A549 (cell line): ENCODE measurements at places on chromosomes 5 and 9.
A peak's percentile ranks its signal among the peaks of the same experiment; 100 is the strongest.

GRCh38 chr9:12875191-12875590 lies 100.4 kb downstream of the LURAP1L start:
- DNase-seq, result no peak

DNA sequence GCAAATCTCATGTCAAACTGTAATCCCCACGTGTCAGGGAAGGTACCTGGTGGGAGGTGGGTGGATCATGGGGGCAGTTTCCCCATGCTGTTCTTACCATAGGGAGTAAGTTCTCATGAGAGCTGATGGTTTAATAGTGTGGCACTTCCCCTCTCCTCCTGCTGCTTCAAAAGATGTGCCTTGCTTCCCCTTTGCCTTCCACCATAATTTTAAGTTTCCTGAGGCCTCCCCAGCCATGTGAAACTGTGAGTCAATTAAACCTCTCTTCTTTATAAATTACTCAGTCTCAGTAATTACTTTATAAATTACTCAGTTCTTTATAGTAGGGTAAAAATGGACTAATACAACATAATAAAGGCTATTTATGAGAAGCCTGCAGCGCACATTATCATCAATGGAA lies 7.1 kb upstream of the CNTRL start:
- no peak for DNase-seq

DNA sequence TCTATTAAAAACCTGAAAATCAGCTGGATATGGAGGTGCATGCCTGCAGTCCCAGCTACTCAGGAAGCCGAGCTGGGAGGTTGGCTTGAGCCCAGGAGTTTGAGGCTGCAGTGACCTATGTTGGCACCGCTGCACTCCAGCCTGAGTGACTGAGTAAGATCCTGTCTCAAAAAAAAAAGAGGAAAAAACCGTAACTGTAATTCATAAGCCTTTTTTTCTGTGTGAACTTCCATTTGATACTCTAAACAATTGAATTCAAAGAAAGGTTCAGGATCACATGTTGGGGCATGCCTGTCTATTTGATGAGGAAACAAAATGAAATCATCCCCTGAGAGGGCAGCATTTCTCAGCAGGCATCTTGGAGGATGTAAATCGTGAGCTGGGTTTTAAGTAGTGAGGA lies 38.8 kb downstream of the ITGA2 start:
- DNase-seq, result peak; percentile 39

DNA sequence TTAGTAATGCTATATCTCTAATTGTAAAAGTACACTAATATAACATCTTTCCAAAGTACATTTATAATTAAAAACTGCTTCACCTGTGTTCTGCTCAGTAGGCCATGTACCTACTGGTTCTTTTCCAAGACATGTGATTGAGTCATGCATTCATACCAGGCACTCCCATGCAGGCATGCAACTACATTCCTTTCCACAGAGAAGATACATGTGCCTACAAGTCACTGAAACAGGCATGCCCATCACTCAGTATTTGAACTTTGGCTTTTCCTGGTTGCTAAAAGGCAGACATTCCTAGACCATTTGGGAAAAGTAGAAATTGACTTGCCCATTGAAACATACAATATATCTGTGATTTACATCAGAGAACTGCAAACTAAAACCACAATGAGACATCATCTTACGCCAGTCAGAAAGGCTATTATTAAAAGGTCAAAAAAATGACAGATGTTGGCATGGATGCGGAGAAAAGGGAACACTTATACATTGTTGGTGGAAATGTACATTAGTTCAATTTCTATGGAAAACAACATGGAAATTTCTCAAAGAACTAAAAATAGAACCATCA lies 148.3 kb upstream of the MOCS2 start:
- no peak for DNase-seq

GRCh38 chr5:71922584-71923106 lies 184.6 kb upstream of the MAP1B start:
- peak; percentile 49 for DNase-seq

DNA sequence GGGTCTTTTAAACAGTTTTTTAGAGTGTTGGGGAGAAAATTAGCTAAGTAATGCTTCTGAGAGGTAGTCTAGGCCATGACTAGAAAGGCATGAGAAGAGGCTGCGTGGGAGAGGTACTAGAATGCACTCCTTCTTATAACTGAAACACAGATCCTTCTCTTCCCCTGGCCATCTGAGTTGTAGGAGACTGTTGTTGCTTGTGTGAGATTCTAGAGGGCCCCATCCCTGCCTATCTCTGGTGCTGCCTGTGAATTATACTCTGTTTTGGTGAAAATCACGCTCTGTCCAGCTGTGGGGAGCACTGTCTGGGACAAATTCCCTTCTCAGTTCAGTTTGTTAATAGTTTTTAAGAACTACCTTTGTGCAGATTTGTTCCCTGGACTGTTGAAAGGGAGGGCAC lies 37.5 kb downstream of the MAP1B start:
- no peak for DNase-seq

GRCh38 chr5:5979761-5980537 lies 398.4 kb downstream of the MED10 start:
- DNase-seq, result no peak

- DNase-seq, result no peak
Measured at GRCh38 chr5:134246771-134247427, 21.0 kb upstream of the PPP2CA start.

GRCh38 chr9:137076636-137077009 lies 694 bp upstream of the UAP1L1 start:
- DNase-seq, result no peak

DNA sequence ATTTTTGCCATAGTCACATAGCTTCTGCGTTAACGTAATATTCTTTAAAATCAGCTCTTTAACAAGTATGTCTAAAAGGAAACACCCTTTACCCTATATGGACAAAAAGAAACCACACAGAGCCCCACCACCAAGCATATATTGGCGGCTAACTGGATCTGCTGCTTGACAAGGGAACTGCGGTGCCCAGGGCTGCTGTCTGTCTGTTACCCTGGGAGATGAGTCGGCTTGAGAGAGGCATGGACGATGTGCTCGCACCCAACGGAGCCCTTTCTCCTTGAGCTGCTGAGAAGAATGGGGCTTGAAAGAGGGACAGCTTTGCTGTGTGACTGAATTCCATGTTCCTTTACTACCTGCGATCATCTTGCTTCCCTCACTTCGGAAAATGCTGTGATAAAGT lies 158.6 kb upstream of the SHB start:
- no peak for DNase-seq

GRCh38 chr9:89684218-89684617 lies 79.4 kb downstream of the GADD45G start:
- no peak for DNase-seq

DNA sequence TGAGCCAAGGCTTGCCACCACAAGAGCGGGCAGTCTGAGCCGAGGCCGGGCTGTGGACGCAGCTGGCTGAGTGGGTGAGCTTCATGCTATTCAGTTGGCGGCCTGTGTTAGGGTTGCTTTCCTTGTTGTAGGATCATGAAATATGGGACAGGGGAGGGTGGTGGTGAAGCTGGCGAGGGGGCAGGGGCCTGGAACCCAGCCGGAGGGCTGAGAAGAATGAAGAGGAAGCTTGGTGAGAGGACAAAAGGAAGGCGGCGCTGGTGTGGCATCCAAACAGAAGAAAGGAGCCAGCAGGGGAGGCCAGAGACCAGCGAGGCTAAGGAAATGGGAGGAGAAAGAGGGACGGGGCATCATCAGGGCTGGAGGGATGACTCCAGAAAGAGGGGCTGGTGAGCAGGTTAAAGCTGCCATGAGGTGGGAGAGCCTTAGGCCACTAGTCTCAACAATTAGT lies 18.3 kb downstream of the RALGPS1 start:
- DNase-seq, result no peak

DNA sequence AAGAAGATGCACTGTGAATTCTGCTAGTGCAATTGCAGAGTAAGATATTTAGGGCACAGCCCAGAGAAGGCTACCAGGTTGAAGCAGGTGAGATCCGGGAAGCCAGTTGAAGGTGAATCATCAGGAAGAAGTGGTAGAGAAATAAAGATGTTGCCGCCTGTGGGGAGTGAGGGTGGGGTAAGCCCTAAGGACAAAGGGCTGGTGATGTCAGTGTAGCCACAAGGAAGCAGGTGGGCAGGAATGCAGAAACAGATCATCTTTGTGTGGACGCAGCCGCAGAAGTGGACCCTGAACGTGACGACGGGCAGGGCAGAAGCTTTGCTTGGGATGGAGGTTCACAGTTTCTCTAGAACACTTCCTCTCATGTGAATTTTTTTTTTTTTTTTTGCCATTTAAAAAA lies 164.2 kb downstream of the ACTL7B start:
- no peak for DNase-seq

- DNase-seq, result no peak
Measured at GRCh38 chr5:98721231-98721928, 52.1 kb upstream of the RGMB start.

DNA sequence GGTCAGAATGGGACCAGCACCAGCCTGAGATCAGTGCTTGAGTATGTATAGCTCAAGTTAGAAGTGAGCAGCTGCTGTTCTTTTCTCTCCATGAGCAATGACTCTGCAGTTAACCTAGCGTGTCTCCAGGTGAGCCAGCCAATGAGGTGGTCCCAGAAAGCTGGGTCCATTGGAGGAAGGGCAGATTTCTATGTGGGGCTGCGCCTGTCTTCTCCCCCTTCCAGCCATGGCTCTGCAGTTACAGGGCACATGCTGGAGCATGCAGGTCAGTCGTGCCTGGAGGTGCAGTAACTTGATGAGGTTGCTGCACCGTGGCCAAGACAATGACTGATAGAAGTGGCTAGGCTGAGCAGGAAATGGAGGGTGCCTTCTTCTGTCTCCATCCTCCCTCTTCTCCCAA lies 29.6 kb upstream of the CXCL14 start:
- no peak for DNase-seq

- DNase-seq, result no peak
Measured at GRCh38 chr5:146009020-146009419, 72.6 kb downstream of the SH3RF2 start.

- DNase-seq, result no peak
Measured at GRCh38 chr5:80348171-80348570, 28.4 kb downstream of the SPZ1 start.

DNA sequence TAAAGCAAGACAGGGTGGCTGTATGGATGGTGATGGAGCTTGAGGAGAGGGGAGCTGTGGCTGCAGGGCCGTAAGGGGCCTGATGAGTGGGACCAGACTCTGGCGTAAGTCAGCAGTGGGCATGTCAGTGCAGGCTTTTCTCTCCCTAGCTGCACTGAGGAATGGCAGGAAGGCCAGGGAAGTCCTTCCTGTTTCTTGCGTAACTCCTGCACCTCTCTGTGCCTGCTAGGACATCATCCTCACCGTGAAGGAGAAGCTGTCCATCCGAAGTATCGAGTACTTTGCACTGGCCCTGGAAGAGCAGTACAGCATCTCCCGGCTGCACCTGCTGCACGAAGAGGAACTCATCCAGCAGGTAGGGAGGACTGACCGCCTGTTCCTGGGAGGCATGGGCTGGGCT lies 24.1 kb upstream of the TRMT10B start:
- no peak for DNase-seq

GRCh38 chr9:130039528-130040147 lies 3.4 kb downstream of the FNBP1 start:
- peak; percentile 51 for DNase-seq

DNA sequence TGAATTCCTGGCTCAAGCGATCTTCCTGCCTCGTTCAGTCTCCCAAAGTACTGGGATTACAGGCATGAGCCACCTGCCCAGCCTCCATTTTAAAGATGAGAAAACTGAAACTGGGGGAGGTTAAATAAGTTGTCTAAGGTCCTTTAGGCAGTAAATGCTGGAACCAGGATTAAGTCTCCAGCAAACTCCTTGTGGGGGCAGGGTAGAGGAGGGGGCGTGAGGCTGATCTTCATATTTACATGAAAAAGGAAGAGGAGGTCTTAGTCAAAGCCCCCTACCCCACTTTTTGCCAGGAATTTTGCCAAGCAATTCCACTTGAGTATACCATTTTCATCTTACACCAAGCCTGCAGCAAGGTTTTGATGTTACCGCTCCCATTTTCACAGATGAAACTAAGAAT lies 76.6 kb upstream of the NR4A3 start:
- no peak for DNase-seq

GRCh38 chr5:107500840-107501239 lies 169.9 kb downstream of the EFNA5 start:
- DNase-seq, result no peak

GRCh38 chr9:121738968-121739367 lies 87.5 kb downstream of the DAB2IP start:
- DNase-seq, result no peak

DNA sequence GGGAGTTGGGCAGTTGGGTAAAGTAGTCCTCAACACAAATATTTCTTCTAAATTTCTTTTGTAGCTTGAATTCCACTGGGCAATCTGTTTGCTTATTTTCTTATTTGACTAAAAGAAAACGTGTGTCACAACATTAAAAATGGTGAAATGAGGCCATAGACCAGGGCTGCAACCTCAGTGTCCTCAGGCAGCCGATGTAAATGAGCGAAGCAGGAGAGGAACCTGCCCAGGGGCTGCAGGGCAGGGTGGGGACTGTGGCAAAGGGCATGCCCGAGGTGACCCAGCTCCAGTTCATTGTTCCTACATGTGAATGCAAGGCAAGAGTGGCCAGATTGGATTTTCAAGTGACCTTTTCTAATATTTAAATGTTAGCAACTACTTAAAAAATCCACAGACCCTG lies 74.7 kb downstream of the TENT4A start:
- no peak for DNase-seq

GRCh38 chr9:20906326-20906725 lies 125.1 kb downstream of the HACD4 start:
- DNase-seq, result no peak

- DNase-seq, result no peak
Measured at GRCh38 chr5:37184748-37185364, 64.3 kb downstream of the CPLANE1 start.

- no peak for DNase-seq
Measured at GRCh38 chr5:173180331-173180730, 36.0 kb downstream of the BNIP1 start.

DNA sequence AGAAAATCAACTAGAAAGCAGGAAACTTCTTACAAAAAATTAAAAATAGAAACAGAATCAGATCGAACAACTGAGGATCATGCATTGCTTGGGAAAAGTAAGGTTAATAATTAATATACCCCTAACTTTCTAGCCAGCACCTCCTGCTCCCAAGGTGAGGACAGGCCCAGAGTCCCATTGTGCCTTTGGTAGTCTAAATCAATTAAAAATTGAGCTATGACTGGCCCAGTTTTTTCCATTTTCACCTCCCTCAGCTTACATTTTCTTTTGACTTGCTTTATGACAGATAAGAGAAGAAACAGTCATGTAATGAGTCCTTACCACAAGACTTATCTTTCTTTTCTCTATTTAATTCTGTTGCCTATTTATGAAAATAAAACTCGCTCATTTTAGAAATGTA lies 182.2 kb downstream of the RAB3C start:
- DNase-seq, result no peak

DNA sequence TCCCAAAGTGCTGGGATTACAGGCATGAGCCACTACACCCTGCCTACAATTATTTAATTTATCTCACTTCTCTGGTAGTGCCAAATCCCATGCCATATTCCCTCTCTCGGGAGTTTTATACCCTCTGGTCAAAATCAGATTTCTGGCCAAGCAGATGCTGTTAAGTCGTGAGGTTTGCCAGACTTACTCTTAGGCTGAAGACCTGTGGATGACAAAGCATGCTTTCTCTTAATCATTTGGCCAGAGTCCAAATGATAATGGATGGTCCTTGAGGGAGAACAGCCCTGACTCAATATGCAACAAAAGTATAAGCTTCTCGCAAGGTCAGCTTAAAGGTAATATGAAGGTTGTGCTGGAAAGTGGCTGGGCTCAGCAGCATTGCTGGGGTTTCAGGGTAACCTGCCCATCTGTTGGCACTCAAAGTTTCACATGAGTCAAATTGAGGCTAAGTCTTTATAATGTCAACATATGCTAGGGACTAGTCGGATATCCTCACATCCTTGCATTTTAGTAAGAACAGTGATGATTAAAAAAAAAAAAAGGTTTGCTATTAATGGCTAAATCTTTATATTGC lies 280.1 kb downstream of the KIF4B start:
- no peak for DNase-seq
